ENCODE measurements at places on chromosomes 4 and X. TPM values are rescaled to one million over a fixed set of nuclear protein-coding genes. Genes with fewer than 3 reads are reported as not detected.

- peak; percentile 47 for DNase-seq
These were observed 28.4 kb downstream of the ZNF185 start for GRCh38 chrX:152926279-152926678.

GRCh38 chrX:40527543-40527942, 53.2 kb upstream of the ATP6AP2 start:
- DNase-seq, result no peak

- DNase-seq, result no peak
These were observed 55.7 kb downstream of the GRID2 start for GRCh38 chr4:92359491-92359890.

- no peak for DNase-seq
These were observed 256.6 kb upstream of the NOCT start for GRCh38 chr4:138758876-138759553.

DNA sequence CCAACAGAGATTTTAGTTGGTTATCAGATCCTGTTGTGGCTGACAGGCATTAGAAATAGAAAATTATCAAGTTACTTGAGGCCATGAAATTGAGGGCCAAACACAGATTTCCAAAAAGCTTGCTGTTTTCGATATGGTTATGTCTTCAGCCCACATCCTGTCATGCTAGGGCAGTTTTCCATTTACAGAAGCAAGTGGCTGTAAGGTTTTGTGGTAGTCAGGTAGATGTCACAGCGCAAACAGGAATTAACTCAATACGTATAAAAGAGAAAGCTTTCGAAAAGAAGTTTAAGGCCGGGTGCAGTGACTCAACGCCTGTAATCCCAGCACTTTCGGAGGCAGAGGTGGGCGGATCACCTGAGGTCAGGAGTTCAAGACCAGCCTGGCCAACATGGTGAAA, 104.6 kb downstream of the DMD start:
- no peak for DNase-seq

DNA sequence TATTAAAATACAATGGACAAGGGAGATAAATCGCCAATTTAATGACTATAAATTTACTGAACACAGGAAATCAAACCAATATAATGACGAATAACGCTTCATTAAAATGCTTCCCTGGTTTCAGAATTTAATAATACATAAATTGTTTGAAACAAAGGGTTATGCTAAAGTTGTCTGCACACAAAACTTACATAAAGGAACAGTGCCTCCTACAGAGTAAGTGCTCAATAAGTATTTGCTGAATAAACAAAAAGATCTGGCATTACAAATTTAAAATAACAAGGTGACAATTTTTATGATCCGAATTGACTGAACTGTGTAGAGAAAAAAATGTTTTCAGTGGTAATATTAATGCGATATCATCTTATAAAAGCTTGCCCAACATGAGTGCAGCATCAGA, 69.6 kb downstream of the NOCT start:
- no peak for DNase-seq

DNA sequence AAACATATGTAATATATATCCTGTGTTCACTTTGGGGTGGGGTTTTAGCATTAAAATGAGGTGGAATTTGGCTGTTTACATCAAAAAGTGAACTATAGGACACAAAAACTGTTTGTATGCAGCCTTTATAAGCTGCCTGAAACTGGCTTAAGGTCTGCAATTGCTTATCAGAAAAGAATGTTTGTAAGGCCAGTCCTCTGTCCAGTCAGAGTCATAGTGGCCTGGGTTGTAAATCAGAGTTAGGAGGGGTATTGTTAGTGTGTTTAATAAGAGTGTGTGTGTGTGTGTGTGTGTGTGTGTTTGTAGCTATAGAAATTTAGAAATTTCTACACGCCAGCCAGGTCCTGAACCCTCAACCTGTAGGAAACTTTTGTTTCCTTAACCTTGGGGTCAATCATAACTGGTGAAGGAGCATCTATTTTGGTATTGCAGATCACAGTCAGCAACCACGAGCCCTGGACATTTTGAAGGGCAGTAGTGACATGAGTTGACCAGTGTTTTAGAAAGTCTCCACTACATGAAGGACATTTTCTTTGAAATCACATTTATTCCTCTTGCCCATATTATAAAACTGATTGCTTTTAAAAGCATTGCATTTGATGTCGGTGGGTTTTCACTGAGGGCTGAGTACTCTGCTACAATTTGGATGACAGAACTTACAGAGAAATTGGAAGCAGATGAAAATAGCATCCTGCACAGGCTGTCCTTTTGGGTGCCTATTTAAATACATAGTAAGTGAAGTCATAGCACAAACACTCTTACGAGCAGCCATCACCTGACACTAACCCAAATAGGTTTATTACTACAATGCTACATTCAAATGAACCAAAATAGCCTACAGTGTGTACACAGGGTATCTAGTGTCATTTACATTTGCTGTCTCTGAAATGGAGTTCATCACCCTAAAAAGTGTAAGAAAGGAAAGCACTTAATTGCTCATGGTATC, 11.2 kb upstream of the TMEM154 start:
- no peak for DNase-seq

GRCh38 chr4:105662935-105663675, 45.4 kb downstream of the INTS12 start:
- no peak for DNase-seq

DNA sequence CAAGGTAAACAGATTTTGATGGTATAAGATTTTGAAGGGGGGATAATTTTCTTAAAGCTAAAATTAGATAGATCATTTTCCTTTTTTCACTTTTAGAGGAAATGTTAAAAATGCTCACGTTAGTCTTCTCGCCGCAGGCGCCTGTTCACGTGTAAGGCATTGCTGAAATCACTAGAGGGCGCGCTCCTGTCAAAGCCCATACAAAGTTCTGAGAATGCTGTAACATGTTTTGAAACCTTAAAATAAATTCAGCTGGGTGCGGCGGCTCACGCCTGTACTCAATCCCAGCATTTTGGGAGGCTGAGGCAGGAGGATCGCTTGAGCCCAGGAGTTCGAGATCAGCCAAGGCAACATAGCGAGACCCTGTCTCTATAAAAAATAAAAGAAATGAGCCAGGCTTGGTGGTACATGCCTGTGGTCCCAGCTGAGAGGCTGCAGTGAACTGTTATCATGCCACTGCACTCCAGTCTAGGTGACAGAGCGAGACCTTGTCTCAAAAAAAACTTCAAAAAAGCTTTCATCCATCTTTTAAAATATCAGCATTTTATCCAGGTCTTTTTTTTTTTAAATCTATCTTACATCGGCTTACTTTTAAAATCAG, 138.0 kb downstream of the RBMX2 start:
- peak; percentile 36 for DNase-seq

- DNase-seq, result no peak
These were observed 28.9 kb upstream of the RPS6KA6 start for GRCh38 chrX:84216881-84217280.

DNA sequence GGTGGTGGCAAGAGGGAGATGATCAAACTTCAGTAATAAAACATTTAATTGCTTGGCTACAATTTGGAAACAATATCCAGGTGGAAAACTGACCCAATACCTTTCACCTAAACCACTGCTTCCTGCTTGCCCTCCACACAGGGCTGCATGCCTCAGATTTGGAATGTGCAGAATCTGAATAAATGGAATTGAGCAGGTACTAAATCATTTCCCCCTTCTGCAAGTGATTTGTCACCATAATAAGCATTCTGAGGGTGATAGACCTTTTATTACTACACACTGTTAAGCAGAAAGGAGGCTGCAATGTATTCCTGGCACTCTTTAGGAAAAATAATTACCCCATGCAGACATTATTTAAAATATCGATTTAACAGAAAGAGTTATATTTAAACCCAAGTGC, 291.8 kb downstream of the IDS start:
- no peak for DNase-seq

DNA sequence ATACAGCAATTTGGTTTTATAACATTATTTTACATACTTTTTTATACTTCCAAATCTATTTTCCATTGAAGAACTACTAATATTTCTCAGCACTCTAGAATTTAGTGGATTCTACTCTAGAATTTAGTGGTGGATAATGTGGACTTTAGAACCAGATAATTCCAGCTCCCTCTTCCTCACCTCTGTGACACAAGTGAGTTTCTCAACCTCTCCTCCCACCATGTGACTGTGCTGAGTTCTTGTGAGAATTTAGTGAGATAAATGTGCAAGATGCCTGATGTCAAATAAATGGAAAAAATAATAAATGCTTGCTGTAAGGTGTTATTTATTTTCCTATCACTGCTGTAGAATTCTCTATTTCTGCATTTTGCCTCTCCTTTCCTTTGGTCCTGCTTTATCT, 107.3 kb downstream of the CPEB2 start:
- no peak for DNase-seq

GRCh38 chr4:52292245-52292644, 241.1 kb downstream of the SPATA18 start:
- DNase-seq, result no peak

GSX2 gene
- total RNA-seq, result not detected

MTTP gene
- 1.3 TPM for total RNA-seq

GJB1 gene
- total RNA-seq, result 76.0 TPM

REPS2 gene
- total RNA-seq, result 22.7 TPM

HEPH gene
- 236 TPM for total RNA-seq

PRR32 gene
- not detected for total RNA-seq
